ENCODE measurements at places on chromosomes 2 and 18.

DNA sequence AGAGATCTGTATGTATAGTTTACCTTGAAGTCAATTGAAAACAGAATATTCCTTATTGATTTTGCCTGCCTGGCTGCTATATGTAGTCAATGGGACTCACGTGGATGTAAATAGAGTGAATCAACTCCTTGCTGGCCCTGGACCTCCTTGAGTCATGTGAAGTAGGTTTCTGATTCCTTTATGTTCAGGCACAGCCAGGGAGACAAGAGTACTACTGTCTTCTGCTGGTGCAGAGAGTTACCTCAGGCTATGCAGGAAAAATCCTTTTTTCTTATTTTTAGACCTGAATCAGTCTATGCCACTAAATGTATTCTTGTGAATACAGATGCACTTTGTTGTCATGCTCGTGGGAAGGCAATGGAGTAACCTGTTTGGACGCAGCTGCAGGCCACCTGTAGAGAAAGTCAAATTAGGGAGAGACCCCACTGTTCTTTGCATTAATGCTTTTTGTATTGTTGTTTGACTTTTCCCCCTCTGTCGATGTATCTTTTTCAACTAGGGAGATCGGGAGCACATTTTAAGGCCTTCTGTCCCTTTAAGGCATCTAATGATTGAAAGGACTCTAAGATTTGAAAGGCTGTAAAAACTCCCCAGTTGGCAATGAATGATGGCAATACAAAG, 473.9 kb downstream of the ARHGAP15 start:
- DNase-seq, result no peak

DNA sequence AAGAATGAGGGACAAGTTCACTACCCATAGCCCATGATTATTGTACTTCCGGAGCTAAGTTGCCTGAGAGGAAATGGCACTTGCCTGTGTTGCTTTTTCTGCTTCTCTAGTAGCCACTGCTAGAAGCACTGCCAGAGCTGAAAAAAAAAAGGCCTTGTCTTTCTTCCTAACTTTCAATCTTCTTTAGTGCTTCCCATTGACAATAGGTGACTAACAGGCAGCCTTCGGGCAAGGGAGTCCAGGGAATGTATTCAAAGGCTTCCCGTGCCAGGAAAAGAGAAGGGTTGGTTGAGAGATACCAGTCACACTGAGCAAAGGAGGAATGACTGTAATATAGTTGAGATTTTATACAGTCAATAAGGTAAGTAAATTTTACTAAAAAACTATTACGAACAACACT, 242.0 kb downstream of the CALCRL start:
- DNase-seq, result no peak

GRCh38 chr18:12433829-12434540, 26.3 kb downstream of the PRELID3A start:
- DNase-seq, result no peak

- DNase-seq, result no peak
Measured at GRCh38 chr18:4888251-4889040, 308.6 kb downstream of the AKAIN1 start.

DNA sequence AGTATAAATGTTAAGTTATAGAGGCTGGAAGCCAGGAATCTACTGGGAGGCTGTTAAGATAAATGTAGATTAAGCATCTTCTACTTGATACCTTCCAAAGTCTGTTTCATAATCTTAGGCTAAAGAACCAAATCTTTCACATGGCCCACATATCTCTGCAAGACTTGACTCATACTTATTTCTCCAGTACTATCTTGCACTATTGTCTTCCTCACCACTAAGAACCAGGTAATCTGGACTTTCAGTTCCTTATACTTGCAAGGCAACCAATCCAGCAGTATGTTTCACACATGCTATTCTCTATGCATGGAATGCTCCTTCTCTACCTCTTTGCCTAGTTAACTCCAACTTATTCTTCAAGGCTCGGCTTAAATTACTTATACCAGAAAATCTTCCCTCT, 62.2 kb downstream of the RBMS1 start:
- no peak for DNase-seq

- DNase-seq, result no peak
Measured at GRCh38 chr18:34802959-34803358, 92.9 kb downstream of the DTNA start.

DNA sequence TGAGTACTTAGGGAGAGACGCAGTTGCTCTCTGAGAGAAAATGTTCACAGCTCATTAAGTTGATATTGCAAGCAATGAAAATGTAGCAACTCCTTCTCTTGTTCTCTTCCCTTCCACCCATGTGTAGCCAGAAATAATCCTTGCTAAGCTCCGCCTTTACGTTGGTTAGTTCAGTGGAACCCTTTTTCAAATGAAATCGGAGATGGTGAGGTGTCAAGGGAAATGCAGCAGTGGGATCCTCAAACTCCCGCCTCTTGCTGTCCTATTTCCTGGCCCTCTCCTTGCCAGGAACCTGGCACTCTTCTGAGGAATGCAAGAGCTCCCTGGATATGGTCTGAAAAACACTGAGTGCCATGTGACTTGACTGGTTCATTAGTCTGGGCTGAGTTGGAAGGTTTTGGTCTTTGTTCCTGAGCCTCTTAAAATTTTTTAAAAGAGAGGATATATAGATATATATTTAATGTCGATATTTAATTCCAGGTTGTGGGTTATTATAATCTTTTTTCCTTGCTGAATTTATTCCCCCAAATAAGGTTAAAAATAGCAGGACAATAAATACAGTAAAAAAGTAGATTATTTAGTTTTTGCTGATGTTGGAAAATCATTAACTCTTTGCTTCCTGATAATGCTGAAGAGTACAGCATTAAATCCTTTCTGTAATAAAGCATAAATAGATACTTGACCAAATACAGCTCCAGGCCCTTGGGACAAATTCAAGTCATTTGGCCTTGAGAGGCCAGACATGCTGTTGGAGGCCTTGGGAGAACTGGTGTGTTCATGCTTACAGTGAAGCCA, 116.2 kb downstream of the EML6 start:
- DNase-seq, result peak; percentile 40

- no peak for DNase-seq
Measured at GRCh38 chr18:26630596-26630995, 82.2 kb upstream of the KCTD1 start.

DNA sequence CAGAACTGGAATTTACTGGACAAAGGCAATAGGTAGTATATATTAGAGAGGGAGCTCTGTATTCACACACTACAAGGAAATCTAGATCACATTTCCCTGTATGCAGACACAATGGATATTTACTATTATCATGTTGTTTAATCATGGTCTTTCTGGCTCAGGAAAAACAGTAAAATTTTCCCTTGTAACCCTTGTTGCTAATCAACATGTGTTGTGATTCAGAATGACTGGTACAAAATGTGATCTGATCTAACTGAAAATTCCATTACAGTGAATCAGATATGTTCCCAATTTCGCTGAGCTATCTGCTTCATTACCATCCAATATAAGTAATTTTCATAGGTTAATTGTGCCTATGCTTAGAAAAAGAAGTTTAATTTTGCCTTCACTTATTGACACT, 1109.7 kb downstream of the LRP1B start:
- DNase-seq, result peak; percentile 35

GRCh38 chr2:146982393-146982846, 862.4 kb upstream of the ACVR2A start:
- DNase-seq, result no peak

GRCh38 chr2:200203381-200203827, 103.1 kb upstream of the SPATS2L start:
- DNase-seq, result no peak

DNA sequence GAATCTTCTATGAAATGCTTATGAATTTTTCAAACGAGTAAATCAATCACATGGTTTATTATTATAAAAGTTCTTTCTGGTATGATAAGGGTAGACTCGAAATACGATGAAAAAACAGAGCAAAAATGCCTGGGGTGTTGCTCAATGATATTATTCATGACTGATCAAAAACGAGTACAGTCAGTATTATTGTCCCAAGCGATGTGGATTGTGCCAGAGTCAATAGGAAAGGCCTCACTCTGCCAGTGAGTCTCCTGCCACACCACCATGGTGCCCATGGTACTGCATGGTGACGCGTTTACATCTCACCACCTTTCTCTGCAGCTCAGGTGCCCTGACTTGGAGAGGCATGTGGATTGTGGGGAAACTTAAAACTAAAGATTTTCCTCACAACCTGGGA, 58.5 kb downstream of the KCTD1 start:
- DNase-seq, result no peak

GRCh38 chr2:107259408-107260195, 373.6 kb upstream of the ST6GAL2 start:
- DNase-seq, result no peak

- no peak for DNase-seq
Measured at GRCh38 chr2:71463342-71463654, 9.9 kb downstream of the DYSF start.

GRCh38 chr2:239321596-239322415, 79.0 kb downstream of the HDAC4 start:
- no peak for DNase-seq

DNA sequence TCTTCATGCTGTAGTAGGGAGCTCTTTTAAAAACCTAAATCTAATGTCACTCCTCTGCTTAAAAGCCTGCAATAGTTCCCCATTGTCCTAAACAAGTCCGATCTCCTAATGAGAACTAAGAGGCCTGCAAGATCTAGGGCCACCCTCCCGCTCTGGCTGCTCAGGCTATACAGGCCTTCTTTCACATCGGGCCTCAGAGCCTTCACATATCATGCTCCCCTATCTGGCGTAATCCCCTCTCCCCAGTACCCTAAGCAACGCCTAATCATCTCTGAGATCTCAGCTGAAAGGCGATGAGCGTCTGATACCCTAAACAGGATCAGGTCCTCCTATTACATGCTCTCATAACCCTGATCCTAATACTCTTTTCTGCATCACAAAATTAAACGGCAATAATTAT, 1.9 kb downstream of the MAP4K3 start:
- peak; percentile 59 for DNase-seq

- no peak for DNase-seq
Measured at GRCh38 chr18:46408334-46408987, 248.6 kb downstream of the LOXHD1 start.

DNA sequence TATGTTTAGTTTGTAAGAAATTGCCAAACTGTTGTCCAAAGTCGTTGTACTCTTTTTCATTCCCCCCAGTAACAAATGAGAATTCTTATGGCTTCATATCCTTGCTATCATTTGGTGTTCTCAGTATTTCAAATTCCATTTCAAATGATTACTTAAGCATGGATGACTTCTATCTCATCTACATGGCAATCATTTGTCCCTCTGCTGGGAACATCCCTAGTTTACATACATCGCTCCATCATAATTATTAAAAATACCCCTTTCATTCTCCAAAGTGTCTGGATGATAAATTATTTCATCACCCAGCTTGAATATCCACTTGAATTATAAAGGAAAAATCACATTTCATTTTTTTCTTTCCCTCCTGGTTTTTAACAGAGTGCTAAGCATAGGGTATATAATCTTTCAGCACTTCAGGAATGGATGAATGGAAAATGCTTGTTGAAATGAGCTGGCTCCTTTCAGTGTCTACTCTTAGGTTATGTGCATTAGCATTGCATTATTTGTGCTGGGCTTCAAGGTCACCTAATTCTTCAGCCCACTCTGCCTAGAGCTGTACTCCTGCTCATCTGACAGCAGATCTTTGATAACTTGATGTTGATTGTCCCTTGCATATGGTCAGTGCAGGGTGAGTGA, 33.1 kb downstream of the XIRP2 start:
- no peak for DNase-seq

GRCh38 chr2:74515981-74516633, 1.9 kb downstream of the TLX2 start:
- peak; percentile 29 for DNase-seq

DNA sequence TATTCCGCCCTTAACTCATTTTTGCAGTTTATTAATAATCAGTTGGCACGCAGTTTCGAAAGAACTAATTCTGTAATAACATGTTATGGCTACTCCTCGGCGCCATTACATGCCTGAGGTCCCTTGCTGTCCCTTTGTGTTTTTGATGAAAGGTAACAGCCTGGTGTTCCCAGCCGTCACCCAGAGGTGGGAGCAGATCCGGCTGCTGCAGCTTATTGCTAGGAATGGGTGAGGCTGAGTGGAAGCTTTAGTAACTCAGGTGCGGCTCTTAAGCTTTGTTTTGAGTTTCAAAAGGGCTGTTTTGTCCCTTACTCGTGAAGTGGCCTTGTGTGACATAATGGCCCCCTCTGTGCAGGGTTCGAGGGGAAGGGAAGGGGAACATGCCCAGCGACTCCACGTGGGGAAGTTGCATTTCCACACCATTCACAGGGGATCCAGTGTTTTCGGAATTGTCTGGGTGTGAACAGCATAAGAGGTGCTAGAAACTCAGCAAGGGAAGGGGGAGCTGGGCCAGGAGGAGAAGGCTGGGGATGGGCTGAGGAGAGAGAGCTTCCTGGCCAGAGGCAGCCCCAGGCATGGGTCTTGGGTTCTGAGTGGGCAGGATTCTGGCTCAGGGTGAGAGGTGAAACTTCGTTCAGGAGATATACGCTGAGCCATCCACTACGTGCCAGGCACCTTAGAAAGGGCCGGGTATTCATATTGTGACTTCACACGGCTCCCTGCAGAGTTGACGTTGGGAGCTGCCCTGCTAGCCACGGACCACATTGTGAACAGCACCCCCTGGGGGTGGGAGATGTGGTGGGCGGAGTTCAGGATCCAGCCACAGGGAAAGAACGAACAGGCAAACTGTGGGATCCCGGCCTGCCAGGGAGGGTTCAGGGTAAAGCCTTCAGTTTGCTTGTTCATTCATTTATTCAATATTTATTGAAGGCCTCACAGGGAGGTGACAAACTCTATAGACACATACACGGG, 84.4 kb downstream of the TGOLN2 start:
- DNase-seq, result peak; percentile 50

DNA sequence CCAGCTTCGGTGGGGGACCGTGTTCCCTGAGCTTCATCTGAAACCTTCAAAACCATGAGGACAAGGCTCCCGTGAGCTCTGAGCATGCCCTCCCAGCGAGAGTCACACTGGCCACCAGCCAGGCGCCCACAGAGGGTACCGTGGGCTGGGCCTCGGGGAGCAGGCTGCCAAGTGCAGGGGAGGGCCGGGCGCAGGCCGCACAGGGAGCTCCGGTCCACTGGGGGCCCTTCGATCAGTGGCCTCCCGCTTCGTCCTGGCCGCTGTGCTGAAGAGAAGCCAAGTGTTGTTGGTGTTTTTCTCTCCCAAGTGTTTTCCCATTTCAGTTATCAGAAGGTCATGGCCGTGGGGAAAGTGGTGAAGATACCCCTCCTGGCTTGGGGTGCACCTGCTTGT, 144.4 kb downstream of the PTGR3 start:
- no peak for DNase-seq

- DNase-seq, result no peak
Measured at GRCh38 chr2:111095434-111095833, 25.3 kb upstream of the BCL2L11 start.

Data from Ammon's horn (tissue), 1 donor.